ENCODE measurements at places on chromosomes 5 and 9. TPM values are rescaled to one million over a fixed set of nuclear protein-coding genes. Genes with fewer than 3 reads are reported as not detected.

- DNase-seq: no peak
Observed at GRCh38 chr5:53063176-53063575, 46.4 kb downstream of the MOCS2 start.

Gene LCN10
- total RNA-seq: 11.4 TPM

Gene ECM2
- 54.6 TPM for total RNA-seq

DNA sequence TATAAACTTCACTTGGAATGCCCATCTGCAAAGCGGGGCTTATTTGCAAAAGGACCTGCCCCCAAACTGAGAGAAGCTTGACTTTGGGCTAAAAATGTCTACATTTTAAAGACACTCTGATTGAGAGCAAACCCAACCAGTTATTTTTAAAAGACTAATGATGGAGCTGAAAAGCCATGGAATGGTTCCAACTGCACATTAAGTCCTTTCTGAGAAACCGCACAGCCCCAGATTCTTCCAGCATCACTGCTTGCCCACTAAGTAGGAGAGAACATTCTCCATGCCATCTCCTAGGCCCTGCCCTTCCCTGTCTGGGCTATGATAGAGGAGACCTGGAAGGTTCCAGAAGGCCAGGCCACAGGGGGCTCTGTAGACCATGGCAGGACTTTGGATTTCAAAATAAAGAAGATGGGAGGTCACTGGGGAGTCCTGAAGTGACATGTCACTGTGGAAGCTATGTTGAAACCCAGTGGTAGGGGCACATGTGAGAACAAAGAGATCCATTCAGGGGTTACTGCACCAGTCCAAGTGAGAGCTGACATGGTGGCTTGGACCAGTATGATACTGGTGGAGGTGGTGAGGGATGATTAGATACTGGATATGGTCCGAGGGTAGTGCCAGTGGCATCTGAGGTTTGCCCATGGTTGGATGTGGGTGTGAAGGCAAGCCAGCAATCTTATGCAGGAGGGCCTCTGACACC, 179.2 kb downstream of the DAB2IP start:
- DNase-seq: peak; percentile 26

DNA sequence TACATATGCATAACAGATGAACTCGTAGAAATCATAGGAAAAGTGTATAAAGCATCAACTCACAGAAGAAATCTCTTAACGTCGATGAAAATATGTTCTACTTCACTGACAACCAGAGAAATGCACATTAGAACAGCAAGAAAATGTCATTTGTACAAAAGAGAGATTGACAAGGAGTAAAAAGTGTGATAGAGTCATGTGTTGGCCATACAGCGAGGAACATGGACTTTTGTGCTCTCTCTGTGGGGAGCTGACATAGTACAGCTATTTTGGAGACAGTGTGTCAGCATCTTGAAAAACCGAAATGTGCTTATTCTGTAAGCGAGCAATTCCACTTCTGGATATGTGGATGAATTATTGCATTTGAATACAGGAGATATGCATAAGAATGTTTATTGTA, 477.9 kb downstream of the ICE1 start:
- DNase-seq: no peak

Gene MUSK
- total RNA-seq: 1.6 TPM

GRCh38 chr9:86304236-86304730, 21.9 kb upstream of the ISCA1 start:
- no peak for DNase-seq

- no peak for DNase-seq
Observed at GRCh38 chr5:67244345-67244793, 47.8 kb upstream of the CD180 start.

- no peak for DNase-seq
Observed at GRCh38 chr9:124852121-124852828, 985 bp upstream of the WDR38 start.

DNA sequence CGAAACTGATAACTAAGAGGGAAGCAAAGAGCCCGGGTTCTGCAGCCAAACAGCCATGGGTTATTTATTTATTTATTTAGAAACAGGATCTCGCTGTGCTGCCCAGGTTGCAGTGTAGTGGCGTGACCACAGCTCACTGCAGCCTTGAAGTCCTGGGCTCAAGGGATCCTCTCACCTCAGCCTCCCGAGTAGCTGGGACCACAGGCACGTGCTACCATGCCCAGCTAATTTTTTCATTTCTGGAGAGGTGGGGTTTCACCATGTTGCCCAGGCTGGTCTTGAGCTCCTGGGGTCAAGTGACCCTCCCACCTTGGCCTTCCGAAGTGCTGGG, 24.1 kb downstream of the NDUFA8 start:
- no peak for DNase-seq

DNA sequence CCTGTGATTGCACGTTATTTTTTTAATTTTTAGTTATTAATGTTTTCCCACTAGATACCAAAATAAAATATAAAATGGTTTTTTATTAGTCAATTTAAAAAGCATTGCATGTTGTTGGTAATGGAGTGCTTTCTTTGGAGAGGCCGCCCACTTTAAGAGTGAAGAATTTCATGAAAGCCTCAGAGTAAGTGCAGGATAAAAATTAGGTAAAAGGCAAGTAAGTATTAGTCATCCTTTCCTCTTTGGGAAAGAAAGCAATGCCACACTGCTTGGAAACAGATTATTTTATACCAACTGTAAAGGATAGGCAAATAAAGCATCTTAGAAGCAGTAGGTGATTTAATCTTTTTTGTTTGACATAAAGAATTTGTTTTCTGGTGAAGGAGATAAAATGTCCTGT, 62.9 kb downstream of the HSD17B4 start:
- DNase-seq: no peak

- DNase-seq: no peak
Observed at GRCh38 chr9:36891341-36891811, 142.7 kb downstream of the PAX5 start.

Gene SPATA31D1
- total RNA-seq: not detected

GRCh38 chr5:4453655-4454054, 686.5 kb upstream of the ADAMTS16 start:
- DNase-seq: no peak

DNA sequence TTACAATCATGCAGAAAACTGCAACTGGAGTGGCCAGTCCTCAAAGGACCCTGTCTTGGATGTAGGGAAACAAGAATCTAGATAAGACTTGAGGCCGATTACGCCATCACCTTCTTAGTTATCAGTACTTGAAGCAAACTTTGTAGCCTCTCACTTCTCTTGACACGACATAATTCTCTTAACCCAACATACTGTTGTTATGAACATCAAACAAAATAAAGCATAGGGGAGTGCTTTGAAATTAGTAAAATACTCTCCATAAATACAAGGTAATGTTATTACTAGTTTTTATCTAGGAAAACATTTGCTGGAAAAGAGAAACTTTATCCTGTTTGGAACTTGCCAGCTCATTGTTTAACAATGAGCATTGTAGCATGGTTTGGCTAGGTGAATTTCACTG, 574.9 kb upstream of the DMAC1 start:
- DNase-seq: no peak

Gene MYOZ3
- 2.5 TPM for total RNA-seq

DNA sequence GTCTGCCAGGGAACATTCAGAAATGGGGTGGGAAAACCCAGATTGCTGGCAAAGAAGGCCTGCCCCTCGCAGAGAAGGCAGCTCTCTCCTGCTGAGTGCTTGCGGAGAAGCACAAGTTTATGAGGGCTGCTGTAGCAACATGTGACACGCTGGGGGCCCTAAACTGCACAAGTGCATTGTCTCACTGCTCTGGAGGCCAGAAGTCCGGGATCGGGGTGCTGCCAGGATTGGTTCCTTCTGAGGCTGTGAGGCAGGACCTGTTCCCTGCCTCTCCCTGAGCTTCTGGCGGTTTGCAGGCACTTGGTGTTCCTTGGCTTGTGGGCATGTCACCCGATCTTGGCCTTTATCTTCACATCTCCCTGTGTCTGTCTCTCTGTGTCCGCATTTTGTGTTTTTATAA, 75.6 kb upstream of the NEURL1B start:
- DNase-seq: no peak

DNA sequence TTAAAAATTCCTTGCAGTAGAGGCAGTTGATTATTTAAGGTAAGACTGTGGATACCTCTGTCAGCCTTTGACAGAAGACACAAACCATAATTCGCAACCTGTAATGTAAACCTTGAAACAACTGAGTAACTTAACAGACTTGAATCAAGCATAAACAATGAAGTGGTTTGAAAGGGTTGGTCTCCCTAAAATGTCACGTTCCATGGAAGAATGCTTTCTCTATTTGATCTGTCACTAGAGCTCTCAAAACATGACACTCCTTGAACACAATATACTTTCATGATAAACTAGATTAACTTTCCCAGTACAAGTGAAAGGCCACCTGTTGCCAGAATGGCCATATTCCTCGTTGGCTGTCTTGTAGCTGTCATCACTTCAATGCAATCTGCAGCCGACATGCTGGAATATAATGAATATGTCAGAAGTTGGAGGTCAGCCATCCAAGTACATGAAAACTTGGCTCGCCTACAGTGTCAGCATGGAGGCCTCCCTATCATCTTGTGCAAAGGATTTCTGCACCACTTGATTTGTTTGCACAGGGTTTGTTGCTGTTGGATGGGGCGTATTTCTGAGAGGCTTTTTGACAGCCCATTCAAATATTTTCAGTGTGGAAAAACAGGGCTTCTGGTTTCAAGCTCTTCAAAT, 228.0 kb downstream of the TLE4 start:
- DNase-seq: no peak

Gene SMC5
- total RNA-seq: 37.0 TPM

Gene SVEP1
- total RNA-seq: 120 TPM

Gene FAM169A
- 2.2 TPM for total RNA-seq

Gene PCDHGC3
- total RNA-seq: 67.3 TPM

- DNase-seq: peak; percentile 5
Observed at GRCh38 chr5:138233280-138233679, 20.2 kb upstream of the CDC23 start.

DNA sequence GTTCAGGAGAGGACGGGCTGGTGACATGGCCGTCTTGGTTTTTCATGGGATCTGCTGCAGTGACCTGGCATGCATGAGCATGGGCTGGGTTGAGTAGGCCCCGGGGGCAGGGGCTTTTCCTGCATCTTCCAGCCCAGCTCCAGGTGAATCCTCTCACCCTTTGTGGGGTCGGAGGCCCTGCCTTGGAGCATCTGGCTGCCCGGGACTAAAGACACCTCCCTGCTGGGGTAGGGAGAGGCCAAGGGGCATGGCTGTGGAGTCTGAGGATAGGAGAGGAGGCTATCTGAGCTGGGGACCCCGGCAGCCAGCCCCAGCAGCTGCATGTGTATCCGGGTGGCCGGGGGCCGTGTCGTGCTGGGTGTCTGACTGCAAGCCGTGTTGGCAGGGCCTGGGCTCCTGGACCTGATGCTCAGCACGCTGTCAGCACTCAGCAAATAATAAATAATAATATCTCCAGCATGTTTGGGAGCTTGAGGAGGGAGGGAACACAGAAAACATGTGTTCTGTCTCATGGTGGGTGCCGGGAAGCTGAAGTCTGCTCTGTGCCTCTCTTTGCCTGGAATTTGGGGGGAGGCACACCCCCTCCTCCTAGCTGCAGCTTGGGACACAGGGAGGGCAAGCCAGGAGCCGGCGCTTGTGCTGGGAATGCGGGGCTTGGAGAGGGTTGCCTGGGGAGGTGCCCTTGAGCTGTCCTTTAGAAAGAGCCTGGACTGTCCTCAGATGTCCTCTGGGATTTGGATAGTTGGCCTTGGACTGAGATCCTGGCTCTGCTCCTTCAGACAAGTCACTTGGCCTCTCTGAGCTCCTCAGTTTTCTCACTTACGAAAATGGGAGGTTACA, 28.4 kb upstream of the PITX1 start:
- peak; percentile 68 for DNase-seq

All from aorta (tissue), 5 donors.